ENCODE measurements at places on chromosomes 6 and 20.

GRCh38 chr20:17437251-17437650 lies 93.9 kb downstream of the BFSP1 start:
- no peak for DNase-seq

DNA sequence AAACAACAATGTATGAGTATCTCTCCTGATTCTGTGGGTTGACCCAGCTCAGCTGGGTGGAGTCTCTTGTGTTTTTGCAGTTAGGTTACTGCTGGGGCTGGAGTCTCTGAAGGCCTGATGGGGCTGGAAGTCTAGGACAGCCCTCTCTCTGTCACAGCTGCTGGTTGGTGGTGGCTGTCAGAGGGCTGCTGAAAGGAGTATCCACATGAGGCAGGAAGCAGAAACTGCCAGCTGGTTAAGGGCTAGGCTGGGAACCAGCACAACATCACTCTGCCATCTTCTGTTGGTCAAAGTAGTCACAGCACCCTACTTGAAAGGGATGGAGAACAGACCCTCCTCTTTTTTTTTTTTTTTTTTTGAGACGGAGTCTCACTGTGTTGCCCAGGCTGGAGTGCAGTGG lies 10.0 kb upstream of the PACSIN1 start:
- no peak for DNase-seq

GRCh38 chr6:75800133-75800532 lies 51.1 kb downstream of the MYO6 start:
- no peak for DNase-seq

DNA sequence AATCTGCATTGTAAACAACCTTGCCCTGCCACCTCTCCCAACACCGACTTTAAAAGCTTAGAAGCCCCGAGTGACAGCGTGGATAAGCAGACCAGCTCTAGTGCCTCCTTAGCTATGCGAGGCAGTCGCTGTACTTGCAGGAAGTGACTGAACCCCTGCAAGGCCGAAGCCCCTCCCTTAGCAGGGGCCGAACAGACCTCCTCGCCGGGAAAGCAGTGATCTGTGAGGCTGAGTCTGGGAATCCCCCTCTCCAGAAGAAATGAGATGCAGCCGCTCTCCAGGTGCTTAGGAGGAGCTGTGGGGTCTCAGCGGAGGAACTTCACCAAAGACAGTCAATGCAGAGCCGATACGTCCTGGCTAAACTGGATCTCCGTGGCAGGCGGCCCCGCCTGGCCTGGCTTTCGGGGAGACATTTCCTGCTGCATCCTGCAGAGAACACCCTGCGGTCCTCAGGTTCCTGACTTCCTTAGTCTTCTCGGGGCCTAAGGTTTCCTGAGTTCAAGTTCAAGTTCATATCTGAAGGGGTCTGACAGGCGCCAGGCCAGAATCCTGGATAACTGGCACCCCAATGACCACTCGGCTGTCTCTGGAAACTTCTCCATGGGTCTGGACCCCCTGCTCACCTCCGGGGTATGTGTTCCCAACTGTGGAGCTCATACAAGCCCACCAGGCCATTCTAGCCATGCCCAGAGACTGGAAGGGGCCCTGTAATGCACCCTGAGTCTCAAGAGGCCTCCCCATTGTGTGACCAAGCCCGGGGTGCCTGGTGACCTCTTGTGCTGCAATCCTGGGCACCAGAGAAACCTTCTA lies 20.4 kb upstream of the FRMD1 start:
- DNase-seq = no peak

- DNase-seq = no peak
These were observed 46.1 kb upstream of the PRDM1 start for GRCh38 chr6:106039897-106040592.

GRCh38 chr6:111918825-111919224 lies 45.6 kb upstream of the FYN start:
- DNase-seq = peak; percentile 46

GRCh38 chr20:53284256-53284655 lies 309.4 kb downstream of the ZNF217 start:
- DNase-seq = no peak

DNA sequence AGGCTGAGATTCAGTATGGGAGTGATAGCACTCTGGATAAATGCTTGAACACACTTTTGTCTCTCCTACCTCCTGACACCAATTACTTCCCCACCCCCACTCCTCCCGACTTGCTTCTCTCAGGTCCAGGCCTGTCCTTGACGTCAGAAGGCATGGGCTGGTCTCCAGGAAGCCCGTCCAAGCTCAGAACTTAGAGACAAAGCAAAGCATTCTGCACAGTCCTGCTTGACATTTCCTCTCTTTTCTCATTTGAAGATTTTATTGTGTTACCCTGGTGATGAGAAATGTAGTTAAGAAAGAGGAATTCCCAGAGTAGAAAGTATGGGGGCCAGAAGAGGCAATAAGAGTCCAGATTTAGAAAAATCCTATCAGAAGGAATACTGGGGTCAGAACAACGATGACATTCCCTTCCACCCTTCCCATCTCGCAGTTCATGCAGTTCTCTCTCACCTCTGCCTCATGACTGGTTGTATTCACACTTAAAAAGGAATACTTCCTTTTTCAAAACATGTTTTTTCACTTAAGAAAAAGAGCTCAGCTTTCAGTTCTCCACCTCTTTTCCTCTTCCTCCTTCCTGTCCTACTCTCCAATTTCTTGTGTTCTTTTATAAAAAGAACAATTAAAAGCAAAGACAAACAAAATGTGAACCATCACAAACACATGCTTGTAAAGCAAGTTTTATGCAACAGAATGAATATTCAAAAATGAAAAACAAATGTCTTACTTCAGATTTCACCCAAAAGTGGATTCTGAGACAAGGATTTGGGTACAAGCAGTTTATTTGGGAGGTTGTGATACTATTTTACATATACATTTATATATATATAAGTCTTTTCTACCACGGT lies 18.5 kb upstream of the FAM184A start:
- DNase-seq = no peak

- no peak for DNase-seq
These were observed 22.5 kb upstream of the MMS22L start for GRCh38 chr6:97305414-97306066.

DNA sequence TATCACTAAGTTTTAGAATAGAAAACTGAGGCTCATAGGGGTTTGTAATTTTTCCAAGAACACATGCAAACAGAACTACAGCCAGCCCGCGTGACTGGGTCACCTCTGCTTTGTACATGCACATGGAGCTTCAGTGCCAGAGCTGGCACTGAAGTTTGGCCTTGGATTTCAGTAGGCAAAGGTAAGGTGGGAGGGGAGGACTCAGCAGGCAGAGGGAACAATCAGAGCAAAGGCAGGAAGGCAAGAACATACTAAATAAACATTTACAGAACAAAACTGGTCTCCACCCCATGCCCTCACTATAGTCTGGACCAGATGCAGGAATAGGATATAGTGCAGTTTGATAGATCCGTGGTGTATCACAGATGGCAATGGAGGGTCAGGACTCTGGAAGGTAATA lies 13.6 kb upstream of the ABRACL start:
- no peak for DNase-seq

DNA sequence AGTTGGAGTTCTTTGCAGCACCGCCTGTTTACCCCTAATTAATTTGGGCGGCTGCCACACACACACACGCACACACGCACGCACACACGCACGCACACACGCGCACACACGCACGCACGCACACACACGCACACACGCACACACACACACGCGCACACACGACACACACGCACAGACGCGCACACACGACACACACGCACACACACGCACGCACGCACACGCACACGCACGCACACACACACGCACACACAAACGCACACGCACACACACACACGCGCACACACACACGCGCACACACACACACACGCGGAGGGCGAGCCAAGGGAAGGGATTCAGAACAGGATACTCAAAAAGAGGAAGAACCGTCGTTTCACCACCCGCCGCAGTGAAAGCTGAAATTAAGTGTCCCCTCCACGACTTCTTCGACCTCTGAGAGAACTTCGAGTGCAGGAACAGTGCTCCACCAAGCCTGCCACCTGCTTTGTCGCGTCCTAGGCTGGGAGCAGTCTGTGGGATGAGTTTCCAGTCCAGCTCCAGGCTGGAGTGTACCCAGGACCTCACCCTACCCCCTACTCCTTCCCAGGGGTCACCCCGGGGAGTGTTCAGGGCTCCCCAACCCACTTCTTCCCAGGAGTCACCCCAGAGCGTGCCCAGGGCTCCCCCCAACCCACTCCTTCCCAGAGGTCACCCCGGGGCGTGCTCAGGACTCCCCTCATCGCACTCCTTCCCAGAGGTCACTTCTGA lies 1.1 kb downstream of the RNASET2 start:
- no peak for DNase-seq

DNA sequence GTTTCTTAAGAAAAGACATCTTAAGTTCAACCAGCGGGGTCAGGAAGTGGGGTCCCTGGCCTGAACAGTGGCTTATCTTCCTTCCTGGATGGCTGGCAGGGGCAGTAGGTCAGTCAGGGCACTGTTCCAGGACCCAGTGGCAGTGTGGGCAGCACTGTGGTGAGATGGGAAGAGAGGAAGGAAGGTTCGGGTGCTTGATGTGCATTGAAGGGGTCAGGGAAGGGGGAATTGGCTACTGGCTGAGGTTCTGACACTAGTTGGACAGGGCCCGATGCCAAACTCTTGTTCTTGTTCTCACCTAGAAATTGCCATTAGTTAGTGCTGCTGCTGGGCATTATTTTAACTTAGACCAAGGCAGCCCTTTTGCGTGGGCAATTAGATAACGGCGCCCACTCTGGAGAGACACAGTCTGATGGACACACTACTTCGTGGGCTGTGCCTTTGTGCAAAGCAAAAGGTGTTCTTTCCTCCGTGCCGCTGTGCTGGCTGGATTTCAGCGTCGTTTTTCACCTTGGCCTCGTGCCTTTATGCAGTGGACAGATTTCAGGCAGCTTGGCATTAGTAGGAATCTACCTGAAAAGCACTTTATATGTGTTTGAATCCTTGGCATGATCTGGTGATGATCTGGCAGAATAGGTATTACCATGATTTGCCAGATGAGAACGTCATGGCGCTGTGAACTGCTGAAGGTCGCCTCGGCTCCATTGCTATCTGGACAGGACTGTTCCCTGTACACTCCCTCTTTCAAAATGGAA lies 30.3 kb downstream of the UTRN start:
- no peak for DNase-seq

GRCh38 chr6:49543087-49543858 lies 7.2 kb upstream of the C6orf141 start:
- DNase-seq = no peak

GRCh38 chr20:63619505-63619904 lies 7.4 kb downstream of the GMEB2 start:
- DNase-seq = no peak

- peak; percentile 14 for DNase-seq
These were observed 48.1 kb downstream of the HLA-DPB1 start for GRCh38 chr6:33123732-33124524.

GRCh38 chr6:149899486-149899885 lies 1.6 kb upstream of the RAET1E start:
- DNase-seq = no peak

- no peak for DNase-seq
These were observed 107.7 kb upstream of the PRND start for GRCh38 chr20:4613718-4614620.

- no peak for DNase-seq
These were observed 9.5 kb downstream of the CYP39A1 start for GRCh38 chr6:46642928-46643751.

DNA sequence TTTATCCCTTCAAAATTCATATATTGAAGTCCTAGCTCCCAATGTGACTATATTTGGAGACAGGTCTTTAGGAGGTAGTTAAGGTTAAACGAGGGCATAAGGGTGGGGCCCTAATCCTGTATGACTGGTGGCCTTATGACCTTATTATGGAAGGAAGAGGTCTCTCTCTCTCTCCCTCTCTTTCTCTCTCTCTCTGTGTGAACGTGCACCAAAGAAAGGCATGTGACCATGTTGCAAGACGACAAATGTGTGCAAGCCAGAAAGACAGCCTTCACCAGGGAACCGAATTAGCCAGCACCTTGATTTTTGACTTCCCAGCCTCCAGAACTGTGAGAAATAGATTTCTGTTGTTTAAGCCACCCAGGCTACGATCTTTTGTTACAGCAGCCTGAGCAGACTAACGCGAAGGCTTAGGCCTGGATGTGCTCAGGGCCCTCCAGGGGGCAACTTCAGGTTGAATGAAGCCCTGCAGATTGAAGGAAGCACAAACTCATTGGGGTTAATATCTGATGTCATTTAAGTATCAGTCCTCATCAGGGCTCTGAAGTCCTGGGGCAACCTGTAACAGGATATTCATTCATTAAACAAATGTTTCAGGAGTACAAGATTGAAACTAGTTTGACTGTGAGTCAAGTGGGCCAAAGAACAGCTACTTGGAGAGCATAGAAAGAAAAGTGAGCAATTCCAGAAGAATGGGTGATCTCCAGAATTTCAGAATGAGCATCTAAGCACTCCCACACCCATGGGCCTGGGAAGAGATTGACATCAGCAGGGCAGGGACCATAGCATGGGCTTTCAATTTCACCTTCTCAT lies 157.4 kb upstream of the TNFAIP3 start:
- no peak for DNase-seq

DNA sequence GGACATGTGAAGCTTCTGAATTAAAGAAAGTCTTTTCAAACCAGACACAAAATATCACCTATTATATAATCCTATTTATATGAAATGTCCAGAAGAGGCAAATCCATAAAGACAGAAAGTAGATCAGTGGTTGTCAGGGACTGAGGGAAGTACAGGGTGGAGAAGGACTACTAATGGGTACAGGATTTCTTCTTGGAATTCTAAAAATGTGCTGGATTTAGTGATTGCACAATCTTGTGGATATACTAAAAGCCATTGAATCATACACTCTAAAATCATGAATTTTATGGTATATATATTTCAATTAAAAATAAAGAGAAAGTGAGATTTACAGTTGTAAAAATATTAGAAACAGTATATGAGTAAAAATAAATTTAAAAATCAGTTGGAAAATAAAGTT lies 18.7 kb upstream of the MC3R start:
- no peak for DNase-seq

DNA sequence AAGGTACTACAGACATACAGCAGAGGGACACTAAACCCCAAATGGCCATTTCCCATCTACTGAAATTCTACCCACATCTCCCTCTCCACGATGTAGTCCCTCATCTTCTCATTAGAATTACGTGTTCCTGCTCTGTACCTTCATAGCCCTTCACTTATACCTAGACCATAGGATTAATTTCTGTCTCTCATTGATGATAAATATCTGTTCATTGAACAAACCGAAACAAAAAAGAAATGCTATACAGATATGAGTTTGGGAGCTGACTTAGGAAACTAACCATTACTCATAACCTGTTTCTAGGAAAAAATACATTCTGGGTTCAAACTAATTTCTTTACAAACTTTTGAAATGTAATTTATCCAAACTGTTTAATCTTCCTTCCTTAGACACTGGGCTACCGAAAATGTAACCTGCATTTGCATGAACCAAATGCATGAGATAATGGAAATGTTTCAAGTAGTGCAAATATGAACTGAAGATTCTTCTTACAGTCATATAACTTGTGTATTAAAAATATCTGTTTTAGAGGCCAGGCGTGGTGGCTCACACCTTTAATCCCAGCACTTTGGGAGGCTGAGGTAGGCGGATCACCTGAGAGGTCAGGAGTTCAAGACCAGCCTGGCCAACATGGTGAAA lies 85.3 kb downstream of the GJA10 start:
- DNase-seq = no peak

Measured in HFF-Myc (cell line).